HAP-1 (cell line): ENCODE measurements at places on chromosomes 13 and 19.

- DNase-seq = no peak
These were observed 121.2 kb downstream of the ZNF737 start for GRCh38 chr19:20444202-20444885.

DNA sequence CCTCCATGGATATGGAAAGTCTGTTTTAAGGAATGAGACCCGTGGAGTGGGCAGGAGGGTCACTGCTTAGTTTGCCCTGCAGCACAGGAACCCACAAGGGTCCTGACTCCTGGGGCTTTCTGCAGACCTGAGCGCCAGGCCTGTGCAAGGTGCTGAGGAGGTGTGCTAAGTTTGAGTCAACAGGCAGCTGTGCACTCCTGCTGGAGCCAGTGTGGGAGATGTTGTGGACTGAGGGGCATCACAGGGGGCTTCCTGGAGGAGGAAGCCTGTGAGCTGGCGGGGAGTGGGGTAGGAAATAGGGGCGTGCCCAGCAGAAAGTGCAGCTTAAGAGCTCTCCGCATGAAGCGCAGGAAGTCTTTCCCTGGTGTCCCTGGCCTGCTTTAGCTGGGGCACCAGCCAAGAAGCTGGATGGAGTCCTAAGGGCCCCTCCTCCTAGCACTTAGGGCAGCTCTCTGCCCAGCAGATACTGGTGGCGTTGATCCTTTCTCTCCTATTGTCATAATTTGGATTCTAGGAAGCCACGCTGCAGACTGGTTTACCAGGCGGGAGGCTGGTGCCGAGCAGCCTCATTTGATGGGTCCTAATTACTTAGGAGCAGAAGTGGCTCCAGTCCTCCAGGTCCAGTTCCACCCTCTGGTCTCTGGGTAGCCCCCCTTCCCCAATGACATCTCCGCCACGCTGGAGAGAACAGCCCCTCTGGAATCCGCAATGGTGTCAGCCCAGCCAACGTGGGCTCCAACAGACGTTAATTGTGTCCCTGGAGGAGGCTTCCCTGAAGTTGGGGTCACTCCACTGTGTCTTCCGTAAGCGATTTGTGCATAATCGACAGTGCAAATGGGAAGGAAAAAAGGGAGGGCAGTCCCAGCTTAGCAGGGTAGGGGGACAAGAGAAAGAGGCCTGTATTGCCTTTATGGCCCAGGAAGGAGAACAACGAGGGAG is 309.2 kb downstream of the ZNF536 start:
- DNase-seq = no peak

GRCh38 chr19:18286973-18287635 is 5.7 kb upstream of the JUND start:
- DNase-seq = no peak

DNA sequence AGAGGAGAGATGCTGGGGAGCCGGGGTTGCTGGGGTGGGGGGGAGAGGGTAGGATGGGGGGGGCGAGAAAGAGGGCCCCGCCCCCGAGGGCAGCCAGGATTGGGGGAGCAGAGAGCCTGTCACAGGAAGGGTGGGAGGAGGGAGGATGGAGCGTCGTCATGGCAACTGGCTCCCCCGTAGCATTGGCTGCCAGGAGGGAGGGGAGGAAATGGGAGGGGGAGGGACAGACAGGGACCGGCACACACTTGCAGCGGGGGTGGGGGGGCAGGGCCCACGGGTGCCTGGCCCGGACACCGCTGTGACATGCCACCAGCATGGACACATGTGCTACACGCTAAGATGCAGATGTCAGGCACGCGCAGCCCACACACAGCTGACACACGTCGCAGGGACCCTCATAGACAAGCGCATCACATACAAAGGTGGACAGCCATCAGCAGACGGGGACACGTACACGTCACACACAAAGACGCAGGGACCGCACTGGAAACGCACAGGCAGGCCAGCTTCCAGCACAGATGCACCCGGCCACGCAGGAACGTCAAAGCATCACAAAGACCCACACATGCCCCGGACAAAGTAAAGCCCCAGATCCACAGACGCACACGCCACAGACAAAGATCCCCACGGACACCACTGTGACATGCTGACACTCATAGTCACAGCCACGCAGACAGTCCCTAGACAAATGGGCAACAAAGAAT is at the start of gene LMTK3:
Gene LMTK3, minus strand, starts transcription at position 36 of the 704 bp plus-strand sequence. CDS start 259 bp downstream, outside the sequence.
- peak; percentile 65 for DNase-seq

DNA sequence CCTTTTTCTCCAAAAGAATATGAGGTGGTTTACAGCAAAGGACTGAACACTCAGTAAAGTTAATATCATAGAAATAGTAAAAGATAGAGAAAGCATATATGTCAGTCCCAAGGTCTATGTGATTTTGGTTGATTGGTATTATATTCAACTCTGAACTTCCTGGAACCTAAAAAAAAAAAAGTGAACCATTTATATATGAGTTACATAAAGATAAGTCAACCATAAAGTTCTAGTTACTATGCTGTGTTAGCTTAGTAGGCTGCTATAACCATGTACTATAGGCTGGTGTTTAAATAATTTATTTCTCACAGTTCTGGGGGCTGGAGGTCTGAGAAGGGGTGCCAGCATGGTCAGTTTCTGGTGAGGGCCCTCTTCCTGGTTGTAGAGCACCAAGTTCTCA is 475.6 kb downstream of the KLF12 start:
- DNase-seq = no peak

DNA sequence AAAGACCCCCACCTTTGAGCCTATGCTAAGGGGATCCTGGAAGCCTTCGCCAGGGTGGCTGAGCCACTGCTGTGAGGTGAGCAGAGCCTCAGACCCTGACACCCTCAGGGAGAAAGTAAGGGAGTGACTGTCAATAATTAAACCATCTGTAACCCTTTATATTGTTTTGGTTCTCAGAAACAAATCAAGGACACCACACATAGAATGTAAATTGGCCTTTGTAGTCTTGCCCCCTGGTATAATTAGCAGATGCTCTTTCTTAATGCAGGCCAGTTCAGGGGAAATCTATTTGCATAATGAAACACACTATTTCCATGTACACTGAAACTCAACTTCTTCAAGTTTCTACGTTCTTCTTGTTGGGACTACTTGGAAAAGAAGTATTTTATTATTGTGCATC is 127.7 kb upstream of the EDNRB start:
- no peak for DNase-seq

- no peak for DNase-seq
These were observed 47.1 kb downstream of the DCLK1 start for GRCh38 chr13:36084131-36084530.

DNA sequence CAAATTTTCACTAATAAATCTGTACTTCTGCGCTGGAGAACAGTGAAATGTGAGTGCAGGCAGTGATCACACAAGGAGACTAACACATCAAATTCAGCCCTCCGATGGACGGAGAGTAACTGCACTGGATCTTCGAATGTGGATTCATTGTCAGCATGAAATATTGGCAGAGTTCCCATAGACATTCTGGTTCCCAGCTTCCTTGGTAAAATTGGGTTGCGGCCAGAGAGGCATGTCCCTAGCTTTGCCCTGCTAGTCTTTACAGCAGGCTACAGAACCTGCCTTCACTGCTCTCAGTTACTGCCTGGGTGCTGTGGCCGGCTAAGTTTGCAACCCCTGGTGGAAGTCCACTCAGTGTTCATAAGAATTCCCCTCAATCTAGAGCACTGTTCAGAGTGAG is 32.3 kb upstream of the UQCRFS1 start:
- no peak for DNase-seq

- no peak for DNase-seq
These were observed 6.2 kb upstream of the SCN1B start for GRCh38 chr19:35024095-35024494.

DNA sequence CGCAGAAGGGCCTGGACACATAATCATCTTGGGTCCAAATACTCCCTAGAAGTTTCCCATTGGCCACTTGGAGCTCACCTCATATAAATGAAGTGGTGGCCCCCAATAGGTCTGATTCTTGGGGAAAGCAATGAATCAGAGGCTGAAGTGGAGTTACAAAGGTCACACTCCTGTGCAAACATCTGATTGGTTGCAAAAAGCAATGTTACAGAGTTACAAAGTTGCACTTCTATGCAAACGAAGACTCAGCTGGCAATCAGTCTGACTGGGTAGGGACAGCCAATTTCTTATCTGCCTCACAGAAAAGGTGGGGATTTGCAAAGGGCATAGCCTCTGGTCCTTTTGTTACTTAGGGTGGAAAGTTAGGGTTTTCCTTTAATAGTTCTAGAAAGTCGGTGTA is 1.8 kb upstream of the GPR180 start:
- DNase-seq = no peak

DNA sequence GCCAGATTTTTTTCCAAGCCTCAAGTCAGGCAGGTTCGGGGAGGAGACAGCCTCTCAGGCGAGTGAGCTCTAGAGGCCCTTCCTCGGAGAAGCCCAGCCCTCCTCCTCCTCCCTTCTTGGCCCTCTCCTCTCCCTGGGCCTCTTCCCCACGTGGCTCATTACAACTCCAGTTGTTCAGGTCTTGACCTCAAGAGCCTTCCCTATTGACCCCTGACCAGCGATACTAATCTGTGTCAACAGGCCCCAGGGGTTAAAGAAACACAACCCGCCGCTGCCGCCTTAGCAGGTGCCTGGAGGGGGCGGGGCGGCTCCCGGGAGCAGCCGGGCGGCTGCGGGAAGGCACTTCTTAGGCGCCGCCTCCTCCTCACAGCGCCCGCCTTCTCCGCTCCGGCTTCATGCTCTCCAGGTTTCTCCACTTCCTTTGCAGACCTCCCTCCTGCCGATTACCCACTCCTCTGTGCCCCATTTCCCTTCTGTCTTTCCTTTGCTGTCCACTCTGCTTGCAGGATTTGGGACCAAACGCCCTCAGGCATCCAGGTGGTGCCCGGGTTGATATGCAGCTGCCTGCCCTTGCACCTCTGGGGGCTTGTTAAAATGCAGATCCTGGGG is 51.0 kb downstream of the LYL1 start:
- peak; percentile 85 for DNase-seq

GRCh38 chr13:109938255-109938936 is 152.0 kb upstream of the IRS2 start:
- DNase-seq = no peak

- DNase-seq = no peak
These were observed 516.5 kb downstream of the SUCLA2 start for GRCh38 chr13:47484548-47484947.

GRCh38 chr19:47569331-47569730 is 3.6 kb downstream of the ZNF541 start:
- no peak for DNase-seq

DNA sequence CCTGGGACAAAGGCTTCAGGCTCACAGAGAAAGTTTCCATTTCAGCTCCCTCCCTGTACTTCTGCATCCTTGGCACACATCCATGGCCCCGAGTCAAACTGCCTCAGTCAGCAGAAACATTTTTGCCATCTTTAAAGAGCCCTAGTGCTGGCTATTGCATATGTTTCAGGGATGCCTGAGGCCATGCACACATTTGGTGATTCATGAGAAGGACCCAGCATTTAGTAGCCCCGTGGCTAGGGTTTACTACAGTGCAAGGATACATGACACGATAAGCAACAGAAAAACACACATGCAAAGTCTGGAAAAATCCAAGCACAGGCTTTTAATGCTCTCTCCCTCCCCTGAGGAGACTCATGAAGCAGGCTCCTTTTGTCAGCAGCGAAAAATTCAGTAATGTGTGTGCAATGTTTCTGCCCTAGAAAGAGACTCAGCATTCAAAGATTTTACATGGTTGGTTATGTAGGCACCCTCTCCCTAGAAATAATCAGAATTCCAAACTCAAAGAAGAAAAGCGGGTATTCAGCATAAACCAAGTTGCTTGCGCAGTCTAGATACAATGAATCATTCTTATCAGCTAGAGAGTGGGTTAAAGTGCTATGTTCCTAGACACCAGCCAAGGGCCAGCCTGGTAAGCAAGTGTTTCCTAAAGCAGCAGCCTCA is 17.6 kb downstream of the ACOD1 start:
- peak; percentile 14 for DNase-seq

- DNase-seq = no peak
These were observed 604.4 kb upstream of the SPRY2 start for GRCh38 chr13:80945328-80945727.

GRCh38 chr19:38184815-38185214 is 39.2 kb downstream of the DPF1 start:
- no peak for DNase-seq

DNA sequence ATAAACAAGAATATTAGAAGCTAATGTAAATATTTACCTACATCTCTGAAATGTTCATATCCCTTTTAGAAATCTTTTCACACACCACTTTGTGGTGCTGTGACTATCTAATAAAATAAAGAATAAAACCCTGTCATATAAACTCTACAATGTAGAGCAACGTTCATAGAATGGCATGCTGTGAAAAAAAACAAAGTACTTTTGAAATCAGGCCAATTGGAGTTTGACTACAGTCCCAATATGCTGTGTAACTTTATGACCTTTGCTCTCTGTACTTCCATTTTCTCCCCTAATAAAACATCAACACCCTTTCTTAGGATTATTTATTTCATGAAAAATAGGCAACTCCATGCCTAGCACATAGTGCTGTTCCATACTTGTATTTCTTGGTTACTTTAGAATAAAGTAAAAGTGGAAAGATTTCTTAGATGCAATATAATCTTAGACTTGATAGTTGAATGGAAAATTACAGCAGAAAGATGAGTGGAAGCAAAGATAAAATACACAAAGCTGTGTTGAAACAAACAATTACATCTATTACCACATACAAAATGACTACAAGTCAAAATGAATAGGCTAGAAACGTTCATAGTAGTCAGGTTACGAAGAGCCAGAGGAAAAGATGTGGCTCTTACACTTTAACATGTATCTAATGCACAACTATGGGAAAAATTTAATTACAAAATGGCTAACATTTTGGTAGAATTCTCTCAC is 613.2 kb upstream of the SLITRK5 start:
- DNase-seq = no peak

- no peak for DNase-seq
These were observed 31.9 kb downstream of the ZNF726 start for GRCh38 chr19:23946569-23946968.

DNA sequence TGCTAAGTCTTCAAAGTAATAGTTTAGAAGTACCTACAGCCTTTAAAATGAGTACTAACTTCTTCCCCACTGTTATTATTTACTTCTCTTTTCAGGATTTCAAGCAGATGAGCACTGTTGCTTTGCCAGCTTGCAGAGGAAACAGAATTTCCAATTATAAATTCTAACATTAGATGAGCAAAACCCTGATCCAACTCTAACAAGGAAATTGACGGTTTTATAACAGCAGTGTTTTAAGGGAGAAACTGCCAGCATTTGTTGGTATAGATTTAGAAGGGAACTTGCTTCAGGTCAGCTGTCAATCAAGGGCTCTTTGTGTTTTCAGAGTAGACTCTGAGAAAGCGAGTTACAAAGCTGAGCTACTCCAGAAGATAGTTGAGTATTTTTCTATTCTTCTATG is 120.5 kb downstream of the RAP2A start:
- DNase-seq = no peak

DNA sequence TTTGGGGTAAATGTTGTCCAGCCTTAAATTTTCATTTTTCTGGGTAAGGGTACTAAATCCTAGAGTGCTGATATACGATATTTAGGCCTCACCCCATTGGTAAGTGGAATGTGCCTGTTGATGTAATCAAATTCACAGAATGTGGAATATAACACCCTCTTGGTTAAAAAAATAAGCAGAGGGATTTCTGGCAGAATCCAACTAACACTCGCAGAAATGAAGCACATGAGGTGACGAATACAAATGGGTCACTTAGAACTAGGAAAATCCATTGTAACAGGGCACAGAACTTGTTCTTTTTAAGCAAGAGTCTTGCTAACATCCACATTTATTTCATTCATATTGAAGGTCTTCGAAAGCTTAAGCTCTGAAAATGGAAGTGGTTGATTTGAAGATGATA is 320.3 kb downstream of the SHISA2 start:
- DNase-seq = no peak
